ENCODE measurements at places on chromosomes 6 and 20.

GRCh38 chr20:23381876-23382275 lies 19.9 kb downstream of the GZF1 start:
- no peak for DNase-seq

DNA sequence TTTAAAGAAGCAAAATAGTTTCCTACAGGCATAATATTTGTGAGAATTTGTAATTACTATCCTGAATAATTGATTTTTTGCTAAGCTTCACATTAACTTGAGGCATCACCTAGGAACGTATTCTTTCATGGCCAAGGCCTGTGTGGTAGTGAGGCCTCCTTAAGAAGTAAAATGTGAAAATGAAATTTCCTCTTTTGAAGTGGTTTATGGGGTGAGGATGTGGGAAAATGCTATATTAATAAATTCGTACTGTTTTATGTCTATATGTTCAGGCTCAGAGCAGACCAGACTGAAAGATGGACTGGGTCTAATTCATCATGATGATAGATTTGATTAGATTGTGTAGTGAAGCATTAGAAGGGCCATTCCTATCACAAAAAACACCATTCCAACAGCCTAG lies 33.1 kb downstream of the MYLIP start:
- DNase-seq, result no peak

DNA sequence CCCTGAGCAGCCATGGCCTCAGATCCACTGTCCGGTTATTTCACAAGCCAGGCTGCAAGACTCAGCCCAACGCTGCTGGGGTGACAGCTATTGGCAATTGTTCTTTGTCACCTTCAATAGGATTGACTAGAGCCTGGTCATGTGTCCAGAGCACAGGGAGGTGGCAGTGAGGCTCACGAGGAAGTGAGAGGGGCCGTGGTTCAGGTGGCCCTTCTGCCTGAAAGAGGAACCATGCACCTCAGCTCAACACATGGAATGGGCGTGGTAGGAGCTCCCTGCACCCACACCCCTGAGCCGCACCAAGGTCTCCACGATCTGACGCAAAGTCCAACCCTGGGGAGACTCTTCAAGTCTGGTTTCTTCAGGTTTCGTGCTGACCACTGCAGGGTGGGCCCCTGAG lies 184.8 kb upstream of the CDH4 start:
- DNase-seq, result no peak

DNA sequence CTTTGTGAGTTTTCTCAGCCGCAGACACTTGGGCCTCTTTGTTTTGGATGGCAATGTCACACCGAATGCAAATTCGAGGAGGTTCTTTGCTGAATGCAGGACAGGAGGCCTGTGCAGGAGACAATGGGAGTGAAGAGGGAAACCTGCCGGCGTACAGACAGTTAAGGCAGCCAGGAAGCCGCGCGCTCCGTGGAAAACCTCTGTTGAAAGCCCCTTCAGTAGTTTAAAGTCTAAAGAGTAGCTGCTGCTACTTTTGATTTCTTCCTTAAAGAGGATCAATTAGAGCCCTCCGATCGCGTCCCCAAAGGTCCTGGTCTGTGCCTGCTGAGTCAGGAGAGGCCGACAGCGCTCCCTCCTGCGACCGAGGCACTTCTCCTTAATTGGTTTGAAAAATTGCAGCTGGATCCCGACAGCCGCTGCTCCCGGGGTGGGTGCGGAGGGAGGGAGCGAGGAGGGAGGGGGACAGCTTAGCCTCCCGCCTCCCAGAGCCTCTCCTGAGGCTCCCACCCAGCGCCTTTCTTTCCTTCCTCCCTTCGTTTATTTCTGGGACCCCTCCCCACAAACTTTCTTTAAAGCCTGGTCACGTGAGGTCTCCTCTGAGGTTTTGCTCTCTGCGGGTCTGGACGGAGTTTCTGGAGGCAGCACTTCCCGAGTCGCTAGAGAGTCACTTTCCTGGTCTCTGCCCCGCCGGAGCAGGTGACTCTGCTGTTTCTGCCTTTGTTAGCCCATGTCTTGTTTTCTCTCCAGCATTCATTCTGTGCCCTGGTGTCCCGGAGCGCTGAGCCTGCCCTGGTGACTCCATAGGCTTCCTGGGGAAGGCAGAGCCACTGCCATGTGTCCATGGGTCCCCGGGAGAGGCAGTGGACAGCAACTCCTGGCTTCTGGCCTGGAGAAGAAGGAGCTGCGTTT lies 22.3 kb upstream of the RPP40 start:
- no peak for DNase-seq

DNA sequence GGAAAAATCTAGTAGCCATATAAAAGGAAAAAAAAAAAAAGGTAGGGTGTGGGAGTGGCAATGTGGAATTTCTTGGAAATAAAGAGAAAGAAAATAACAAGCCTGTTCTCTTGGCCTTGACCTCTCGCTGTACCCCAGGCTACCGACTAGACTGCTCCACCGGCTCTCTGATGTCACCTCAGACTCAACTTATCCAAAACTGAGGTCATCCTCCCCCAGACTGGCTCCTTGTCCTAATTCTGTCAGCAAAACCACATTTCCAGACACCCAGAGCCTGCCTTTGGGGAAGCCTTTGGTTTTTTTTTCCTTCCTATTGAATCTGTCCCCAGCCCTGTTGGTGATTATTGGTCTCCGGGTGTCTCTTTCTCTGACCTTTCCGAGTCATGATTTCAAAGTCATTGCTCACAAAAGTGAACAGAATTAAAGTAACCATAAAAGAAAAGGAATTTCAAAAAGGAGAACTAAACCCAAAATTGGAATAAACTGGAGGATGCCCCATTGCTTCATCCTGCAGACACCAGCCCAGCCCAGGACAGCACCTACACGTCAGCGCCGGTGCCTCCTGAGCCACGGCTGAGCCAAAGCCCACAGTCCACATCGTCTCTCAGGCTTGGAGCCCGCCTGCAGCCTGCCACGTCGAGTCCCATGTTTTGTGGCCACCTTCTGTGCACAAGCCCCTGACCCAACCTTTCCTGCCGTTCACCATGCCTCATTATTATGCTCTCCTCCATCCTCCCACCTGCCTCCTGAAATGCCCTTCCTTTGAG lies 170.7 kb downstream of the MYLK4 start:
- DNase-seq, result no peak

- no peak for DNase-seq
Measured at GRCh38 chr20:46367967-46368901, 38.2 kb downstream of the ELMO2 start.

DNA sequence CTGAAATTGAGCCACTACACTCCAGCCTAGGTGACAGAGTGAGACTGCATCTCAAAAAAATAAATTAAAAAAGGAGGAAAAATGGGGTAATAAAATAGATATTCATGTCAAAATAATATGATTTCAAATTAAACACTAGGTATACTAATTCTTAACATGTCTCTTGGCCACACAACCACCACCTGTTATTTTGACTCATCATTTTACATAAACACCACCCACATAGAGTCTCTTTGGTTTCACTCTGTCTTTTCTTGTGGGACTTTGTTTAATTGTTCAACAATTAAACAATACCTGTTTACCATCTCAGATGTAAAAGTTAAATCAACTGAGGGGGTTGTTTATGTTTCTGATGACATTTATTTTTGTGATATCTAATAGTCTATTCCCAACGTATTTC lies 476.8 kb upstream of the ADGRB3 start:
- DNase-seq, result no peak

- DNase-seq, result no peak
Measured at GRCh38 chr6:87261534-87261933, 60.9 kb upstream of the SMIM8 start.

DNA sequence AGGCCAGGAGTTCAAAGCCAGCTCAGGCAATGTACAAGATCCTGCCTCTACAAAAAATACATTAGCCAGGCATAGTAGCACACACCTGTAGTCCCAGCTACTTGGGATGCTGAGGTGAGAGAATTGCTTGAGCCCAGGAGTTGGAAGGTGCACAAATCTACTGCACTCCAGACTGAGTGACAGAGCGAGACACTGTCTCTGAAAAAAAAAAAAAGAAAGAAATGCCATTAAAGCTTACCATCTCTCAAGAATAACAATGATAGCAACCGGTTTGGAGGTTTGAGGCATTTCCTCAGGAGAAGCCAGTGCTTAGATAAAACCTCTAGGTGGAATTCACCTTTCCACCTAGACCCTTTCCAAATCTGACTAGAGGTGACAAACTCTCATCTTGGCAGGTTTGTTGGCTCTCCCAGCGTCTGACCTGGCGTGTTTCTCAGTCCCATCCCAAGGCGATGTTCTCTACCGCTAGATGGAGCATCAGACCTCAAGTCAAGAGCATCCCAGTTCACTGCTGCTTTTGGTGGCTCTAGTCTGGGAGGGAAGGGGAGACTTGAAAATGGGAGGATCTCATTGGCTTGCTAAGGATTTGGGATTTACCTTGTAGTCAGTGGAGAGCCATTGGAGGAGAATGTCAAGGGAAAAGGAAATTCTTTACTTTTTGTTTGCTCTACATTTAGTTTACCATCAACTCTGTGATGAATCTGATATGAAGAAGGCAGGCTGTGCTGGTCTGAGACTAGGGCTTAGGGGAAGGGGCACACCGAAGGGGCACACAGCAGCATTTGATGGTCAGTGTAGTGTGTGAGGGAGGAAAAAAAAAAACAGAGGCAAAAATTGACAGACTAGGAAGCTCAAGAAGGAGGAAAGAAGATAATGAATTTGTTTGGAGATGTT lies 67.9 kb downstream of the NCOA7 start:
- DNase-seq, result no peak

GRCh38 chr20:38181207-38181801 lies 16.2 kb upstream of the TGM2 start:
- no peak for DNase-seq

- DNase-seq, result no peak
Measured at GRCh38 chr6:77403424-77403823, 59.9 kb downstream of the HTR1B start.

DNA sequence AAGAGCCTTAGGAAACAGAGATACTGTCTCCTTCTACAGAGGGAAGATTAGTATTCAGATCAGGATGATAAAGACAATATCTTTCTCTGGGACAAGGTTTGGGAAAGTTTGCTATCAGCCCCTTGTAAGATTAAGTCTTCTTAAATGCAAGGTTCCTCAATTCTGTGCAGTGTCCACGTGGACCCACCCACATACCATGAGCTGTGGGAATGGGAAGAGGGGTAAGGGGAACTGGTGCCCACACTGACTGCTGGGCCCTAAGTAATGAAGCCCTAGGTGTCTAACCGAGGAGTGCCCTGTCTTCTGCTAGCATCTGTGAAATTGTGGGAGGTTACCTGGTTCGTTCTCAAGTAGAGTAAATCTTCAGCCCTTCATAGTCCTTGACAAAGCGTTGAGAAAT lies 5.8 kb upstream of the SSTR4 start:
- no peak for DNase-seq

DNA sequence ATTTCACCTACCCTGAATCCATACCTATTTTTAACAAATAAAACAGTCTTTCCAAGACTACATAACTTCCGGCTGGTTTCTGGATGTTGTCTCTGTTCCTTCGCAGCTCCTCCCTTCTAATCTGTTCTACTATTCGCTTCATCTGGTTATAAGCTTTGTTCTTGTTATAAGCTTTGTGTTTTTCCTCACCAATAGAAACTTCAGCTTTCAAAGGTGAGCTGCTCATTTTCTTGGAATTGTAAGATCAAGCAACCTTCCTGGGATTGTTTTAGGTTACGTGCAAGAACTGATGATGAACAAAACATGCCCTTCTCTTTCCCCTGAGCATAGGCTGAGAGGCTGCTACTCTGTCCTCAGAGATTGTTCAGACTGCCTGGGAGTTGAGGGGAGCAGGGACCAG lies 2.1 kb downstream of the GFOD1 start:
- DNase-seq, result no peak

DNA sequence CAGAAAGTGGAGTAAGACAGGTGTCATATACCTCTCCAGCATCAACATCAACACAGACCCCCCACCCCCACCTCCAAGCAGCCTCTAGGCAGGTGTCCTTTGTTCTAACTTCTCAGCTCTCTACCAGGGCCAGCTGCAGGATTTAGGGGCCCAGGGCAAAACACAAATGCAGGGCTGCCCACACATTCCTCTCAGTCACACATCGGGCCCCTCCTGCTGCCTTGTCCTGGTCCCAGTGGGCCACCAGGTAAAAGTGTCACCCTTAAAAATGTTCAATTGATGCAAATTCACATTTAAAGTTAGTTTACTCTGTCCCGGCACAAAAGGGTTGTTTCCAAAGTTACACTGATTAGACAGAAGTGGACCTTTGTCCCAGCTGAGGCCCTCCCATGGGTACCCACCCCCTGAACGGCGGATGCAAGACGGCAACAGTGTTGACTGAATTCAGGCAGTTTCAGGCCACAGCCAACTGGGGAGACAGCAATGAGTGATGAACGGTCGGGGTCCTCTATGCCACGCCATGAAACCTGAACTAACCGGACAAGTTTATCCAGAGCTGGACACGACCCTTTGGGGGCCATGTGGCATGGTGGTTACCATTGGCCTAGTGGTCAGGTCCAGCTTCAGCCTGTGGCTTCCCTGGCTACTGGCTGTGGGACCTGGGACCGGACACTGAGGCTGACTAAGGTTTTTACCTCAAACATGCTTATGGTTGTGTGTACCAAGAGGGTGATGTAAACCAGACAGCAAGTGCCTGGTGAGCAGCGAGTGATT lies 52.2 kb upstream of the UNC93A start:
- no peak for DNase-seq

DNA sequence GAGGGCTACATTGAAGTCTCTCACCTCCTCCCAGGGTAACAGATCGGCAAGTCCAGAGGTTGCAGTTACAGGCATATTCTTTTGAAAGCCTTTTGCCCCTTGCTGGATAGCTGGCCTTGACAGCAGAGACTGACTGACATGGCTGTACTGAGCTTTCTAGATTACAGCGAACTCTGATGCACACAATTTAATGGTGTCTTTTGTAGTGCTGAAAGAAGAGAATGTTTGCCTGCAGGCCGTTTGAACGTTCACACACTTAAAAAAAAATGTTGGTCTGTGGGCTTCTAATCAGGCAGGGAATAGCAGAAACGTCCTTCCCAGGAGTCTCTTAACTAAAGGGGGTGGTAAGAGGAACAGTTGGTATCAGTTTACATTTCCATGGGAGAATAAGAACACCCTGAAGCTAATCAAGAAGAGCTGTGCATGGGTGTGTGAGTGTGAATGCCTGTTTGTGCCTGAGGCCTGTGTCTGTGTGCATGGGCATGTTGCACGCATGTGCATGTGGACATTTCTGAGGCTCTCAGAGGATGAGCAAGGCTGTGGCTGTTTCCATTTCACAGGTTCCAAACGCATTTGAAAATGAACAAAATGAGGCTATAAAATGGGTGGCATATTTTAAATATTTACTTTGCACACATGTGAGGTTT lies 213.9 kb upstream of the SSTR4 start:
- DNase-seq, result no peak

DNA sequence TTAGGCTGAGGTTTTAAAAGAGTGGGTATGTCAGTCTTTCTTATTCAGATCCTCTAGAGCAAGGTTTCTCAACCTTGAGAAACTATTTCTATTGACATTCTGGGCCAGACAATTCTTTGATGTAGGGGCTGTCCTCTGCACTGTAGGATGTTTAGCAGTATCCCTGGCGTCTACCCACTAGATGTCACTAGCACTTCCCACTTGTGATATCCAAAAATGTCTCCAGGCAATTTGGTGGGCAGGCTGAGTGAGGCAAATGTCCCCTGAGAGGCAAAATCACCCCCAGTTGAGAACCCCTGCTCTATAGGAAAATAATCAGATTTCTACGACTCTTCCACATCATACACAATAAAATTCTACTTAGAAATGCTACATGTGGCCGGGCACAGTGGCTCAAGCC lies 7.7 kb upstream of the ZKSCAN8 start:
- DNase-seq, result no peak
